ENCODE measurements at places on chromosomes 3 and 15.

DNA sequence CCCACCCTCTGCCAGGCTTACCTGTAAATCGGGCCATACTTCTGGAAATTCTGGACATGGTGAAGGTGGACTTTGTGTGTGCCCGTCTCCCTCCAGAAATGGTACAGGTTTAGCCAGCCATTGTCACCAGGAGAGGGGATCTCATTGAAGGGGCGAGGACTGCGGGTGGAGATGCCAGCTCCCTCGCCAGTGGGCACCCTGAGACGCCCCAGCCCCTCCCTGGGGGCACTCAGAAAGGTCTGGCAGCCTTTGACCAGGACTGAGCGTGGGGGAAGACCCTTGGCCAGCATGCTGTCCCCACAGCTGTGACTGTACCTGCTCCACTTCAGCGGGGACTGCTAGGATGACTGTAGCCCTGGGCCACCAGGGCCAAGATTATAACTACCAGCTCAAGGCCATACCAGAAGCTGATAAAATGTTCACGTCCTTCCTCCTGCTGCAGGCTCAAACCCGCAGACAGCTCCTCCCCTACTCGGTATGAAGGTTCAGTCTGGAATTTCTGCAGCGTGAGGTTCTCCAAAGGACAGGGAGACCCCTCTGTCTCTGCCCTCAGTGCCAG, at the start of gene CYP11A1:
Gene CYP11A1, minus strand, starts transcription at position 351 of the 559 bp plus-strand sequence. Its CDS starts 61 bp downstream, at position 290.
- DNase-seq, result no peak

DNA sequence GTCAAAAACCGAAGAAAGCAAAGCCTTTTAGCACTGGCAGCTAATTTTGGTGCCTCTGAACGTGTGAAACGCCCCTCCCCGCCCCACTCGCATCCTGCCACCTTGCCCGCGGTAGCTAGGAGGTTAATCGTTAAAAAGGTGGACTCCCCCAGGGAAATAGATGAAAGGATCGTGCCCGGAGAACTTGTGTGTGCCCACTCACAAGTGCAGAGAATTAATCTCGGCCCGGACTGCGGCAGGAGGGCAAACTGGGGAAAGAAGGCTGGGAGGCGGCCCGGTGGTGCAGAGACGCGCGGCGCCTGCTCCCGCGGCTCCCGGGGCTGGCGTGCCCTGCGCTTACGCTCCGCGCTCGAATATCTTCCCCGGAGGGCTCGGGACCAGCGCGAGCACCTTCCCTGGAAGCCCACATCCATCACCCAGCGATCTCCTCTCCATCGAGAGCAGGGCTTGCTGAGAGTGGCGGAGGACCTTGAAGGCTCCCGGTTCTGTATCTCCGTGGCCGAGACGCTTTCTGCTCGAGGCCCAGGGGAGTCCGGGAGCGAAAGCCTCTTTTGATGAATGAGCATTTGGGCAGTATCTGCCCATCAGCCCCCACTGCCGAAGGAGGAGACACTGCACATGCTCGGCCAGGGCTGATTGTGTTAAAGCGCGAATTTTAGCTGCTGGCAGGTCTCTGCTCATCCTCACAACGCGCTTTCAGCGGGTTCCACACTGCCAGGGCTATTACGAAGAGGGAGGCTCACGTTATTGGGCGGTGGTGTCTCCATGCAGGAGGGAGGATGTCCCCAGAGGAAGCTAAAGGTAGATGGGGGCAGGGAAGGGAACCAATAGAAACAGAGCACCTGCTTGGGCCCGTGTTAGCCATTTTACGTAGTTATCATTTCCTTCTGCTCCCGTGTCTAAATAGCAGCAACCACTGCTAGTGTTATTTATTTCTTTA, 1.3 kb upstream of the SPTSSB start:
- DNase-seq, result no peak

DNA sequence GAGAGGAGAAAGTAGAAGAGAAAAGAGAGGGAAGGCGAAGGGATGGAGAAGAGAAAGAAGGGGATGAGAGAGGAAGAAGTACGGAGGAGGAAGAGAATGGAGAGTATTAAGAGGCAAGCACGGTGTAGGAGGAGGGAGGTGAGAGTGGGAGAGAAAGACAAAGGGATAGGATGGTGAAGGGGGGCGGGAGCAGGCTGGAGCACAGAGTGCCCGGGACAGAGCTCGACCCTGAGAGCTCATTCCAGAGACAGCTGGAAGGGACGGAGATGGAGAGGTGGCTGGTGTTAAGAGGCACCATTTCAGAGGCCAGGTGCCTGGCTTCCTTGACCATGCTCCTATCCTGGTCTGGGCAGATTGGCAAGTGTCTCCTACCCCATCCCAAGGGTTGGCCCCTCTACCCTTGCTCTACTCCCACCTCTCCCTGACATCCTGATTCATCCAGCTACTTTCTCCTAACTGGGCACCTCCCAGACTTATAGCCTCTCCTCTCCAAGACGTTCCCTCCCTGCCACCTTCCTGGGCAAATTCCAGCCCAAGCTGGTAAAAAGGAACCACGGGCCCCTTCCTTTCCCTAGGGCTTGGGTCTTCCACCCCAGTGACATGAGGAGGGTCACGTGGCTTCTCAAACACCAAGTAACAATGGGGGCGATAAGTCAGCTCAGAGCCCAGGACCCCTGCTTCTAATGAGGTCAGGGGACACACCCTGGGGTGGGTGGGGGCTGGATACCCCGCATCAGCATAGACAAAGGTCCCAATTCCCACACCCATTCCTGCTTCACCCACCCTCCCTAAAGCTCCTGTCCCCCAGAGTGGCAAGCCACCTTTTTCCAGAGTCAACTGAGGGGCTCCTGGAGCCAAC, 1.1 kb downstream of the CLCN2 start:
- DNase-seq, result no peak

DNA sequence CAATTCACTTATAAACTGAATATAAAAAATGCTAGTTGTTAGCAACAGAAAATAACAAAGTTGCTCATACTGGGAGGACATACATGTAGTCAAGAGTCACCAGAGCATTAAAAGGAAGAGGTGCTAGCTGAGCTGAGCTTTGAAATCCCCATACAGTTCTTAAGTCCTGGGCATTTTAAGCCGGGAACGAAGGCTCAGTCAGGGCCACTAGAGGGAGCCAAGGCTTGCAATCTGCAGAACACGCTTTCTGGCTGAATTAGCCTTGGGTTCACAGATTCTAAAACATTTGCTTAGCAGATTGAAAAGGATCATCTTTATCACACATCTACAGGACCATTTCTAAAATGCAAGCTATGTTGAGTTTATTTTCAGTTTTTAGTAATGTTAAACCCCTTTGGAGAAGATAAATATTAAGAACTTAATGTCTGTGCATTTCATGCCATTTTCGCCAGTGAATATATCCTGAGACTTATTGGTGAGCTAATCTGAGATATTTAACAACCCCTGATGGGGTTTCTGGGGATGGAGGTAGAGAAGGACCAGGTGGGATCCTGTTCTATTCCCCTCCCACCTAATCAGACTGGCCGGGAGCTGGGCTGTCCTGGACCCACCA, 26.3 kb upstream of the MNS1 start:
- DNase-seq, result peak; percentile 37

DNA sequence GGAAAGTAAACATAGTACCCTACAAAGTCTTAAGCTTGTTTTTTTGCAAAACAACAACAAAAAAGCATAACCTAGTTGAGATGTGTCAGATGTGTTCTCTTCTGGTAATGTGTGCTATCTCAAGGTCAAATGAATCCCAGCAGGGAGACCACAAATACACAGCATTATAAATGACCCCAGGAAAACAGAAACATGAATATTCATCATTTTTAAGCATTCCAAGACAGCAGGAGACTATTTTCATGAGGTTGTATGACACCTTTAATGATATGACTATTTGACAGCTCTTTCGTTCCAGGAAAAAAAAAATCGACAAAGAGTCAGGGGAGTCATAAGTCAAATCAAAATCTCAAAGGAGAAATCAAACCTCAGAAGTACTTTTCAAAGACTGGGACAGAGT, 62.7 kb upstream of the CBLB start:
- no peak for DNase-seq

GRCh38 chr3:34056951-34057390, 258.5 kb downstream of the PDCD6IP start:
- peak; percentile 76 for DNase-seq

DNA sequence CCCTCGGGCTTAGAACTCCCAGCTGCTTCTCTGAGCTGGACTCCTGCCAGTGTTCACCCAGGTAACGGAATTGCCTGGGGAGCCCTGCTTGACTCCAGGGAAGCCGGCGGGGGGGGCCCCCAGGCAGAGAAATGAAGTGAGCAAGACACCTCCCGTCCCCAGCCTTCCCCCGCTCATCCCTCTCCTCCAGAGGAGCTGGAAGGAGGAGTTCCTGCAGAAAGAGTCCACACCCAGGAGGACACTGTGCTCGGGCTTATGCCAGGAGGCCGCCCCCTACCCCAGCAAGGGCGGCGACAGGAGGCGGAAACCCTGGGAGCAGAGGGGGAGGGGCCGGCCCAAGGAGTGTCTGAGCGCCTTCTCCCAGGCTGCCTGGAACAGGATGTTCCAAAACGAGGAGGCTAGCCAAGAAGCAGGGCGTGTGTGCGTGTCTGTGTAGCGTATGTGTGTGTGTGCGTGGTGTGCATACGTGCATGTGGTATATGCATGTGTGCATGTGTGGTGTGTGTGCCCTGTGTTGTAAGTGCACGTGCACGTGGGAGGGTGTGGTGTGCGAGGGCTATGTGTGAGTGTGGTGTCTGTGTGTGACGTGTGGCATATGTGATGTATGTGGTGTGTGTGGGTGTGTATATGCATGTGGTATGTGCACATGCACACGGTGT, 511.3 kb downstream of the SHQ1 start:
- no peak for DNase-seq

DNA sequence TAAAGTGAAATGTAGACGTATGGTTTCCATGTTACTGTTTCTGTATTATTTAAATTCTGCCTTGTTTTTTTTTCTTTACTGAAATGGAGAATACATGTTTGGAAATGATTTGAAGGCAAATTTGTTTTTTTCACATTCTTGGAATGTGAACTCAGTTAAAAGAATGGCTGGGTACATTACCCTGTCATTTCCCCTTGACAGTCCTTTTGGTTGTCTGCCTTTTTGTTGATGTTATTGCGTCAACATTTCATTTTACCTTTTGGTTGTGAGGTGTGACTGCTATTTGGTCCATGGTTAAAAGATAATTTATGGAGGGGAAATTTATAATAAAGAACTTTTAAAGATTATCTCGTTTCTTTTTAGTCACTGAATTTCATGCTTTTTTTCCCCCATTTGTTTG, 3.2 kb upstream of the GPR171 start:
- DNase-seq, result no peak

DNA sequence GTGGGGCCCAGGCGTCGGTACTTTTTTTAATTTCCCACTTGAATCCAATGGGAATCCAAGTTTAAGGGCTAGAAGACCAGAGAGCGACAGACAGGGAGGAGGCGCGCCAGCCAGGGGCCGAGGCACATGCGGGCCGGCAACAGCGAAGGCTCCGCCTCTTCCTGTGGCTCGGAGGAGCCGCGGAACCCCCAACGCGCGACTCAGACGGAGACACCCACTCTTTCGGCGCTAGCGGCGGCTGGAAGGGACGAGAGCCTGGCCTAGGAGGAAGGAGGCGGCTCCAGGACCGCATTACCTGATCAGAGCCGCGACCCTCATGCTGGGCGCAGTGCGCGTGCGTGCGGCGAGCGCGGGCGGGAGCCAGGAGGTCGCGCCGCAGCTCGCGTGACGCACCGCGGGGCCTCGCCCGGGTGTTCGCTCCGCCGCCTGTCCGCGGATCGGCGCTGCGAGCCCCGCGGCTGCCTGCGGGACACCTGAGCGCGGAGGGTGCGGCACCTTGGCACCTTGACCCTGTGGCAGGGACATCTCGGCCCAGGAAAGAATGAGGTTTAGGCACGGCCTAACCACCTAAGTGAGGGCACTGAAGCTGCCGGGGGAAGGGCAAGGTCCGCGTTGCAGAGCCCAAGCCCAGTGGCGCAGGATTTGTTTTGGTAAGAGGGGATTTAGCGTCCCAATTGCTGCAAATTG, at the start of gene DPH6:
Gene DPH6, minus strand, starts transcription at position 342 of the 687 bp plus-strand sequence. Its CDS starts 24 bp downstream, at position 318.
- no peak for DNase-seq

GRCh38 chr3:112293368-112294321, at the start of gene SLC9C1:
Gene SLC9C1, minus strand, starts transcription at chr3:112294216. Its CDS starts 7,425 bp downstream, at chr3:112286791.
- DNase-seq, result peak; percentile 48

- no peak for DNase-seq
Observed at GRCh38 chr3:129366312-129366831, 62.1 kb downstream of the EFCAB12 start.

DNA sequence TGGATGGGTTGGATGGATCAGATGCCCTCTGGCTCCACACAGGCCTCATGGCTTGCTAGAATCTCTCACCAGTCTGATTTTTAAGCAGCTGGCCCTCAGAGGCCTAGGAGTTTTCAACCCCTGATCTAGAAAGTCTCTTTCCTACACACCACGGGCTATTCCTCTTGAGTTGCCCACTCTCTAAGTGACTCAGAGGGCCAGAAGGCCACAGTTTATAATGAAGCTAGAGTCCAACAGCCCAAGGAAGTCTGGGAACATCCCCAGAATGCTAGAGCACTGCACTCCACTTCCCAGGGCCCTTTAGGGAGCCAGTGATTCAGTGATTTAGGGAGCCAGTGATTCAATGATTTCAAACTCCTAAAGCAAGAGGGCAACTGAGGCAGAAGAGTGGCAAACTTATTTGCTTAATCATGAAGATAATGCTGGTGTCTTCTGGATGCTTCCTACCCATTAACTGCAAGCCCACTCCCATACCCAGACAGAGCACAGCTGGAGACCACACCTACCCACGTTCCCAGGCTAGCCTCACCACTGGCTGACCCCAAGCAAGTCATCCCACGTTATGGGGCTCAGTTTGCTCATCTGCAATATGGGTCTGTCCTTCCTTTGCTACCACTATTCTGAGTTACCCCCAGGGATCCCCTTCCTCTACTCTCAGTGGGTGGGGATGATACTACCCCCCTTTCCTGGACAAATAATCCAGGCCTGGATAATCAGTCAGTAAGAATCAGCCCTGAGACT, 36.7 kb downstream of the ABTB1 start:
- DNase-seq, result no peak

DNA sequence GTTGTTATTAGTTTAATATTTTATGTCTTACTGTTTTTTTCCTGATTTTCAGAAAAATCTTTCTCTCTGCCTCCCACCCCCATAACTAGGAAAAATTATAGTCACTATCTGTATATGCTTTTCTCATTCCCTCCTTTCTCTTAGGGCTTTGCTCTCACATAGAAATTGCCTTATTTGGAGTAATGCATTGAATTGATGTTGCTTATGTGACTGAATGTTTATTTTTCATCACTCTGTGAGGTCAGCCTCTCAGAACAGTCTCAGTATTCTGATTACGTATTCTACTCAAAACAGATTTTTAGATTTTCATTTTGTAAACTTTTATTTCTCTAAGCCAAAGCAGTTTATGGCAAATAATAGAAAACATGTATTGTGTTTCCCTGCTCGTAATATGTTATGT, 121.0 kb downstream of the SLMAP start:
- no peak for DNase-seq

DNA sequence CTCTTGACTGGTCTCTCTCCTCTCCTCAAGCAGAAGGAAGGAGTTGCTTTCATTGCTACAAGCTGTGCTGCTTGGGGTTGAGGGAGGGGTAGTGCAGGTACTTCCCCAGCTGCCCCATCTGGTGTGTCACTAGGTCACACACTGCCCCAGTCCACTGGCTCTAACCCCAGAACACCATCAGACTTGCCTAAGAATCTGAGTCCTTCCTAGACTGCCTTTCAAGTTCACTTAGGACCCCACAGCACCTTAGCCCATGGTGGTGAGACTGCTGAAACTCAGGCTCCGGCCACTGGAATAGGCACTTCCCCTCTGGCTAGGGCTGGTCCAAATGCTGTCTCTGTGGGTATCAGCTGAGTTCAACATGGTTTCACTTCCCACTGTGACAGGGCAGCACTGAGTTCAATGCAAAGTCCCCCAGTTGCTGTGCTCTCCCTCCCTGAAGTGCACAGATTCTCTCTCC, 279.7 kb upstream of the GOLGA6L4 start:
- no peak for DNase-seq

All from epithelial cell of proximal tubule (primary cell).